Natural killer cell (primary cell): ENCODE measurements at places on chromosomes 16 and 17. TPM values are rescaled to one million over a fixed set of nuclear protein-coding genes. Genes with fewer than 3 reads are reported as not detected.
A peak's percentile ranks its signal among the peaks of the same experiment; 100 is the strongest.

The NKIRAS2 gene
- total RNA-seq = 19.3 TPM

The TBC1D3 gene
- total RNA-seq = not detected

The TMEM235 gene
- not detected for total RNA-seq

The CHST5 gene
- total RNA-seq = not detected

DNA sequence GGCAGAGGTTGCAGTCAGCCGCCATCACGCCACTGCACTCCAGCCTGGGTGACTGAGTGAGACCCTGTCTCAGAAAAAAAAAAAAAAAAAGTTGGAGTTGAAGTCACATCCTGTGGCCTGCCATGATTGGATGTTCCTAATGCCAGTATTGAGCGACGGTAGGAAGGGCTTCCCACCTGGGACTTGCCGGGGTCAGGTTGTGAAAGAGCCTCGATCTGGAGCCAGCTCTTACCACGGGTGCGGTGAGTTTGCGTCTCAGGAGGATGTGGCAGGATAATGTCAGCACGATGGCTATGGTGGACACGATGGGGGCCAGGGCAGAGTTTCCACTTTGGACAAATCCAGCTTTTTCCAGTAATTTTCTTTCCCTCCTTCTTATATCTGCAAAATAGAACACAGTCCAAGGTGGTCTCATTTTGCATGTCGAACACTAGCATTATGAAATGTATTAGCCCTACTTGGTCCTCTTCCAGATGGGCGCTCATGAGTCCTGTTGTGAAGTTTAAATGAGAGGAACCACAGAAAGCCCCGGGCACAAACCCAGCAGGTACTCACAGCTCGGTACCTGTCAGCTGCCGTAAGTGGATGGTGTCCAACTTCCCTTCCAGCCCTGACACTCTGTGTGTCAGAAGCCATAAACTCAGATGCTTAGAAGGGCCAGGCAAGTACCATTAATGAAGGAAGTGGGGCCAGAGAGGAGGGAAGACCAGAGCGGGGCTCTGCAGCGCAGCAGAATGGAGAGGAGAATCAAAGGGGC, 22.2 kb downstream of the ABCC12 start:
- H3K4me1 ChIP-seq = no peaks in the 10 kb centered on the region
- no peaks in the 10 kb centered on the region for H3K27me3 ChIP-seq
- DNase-seq = no peak
- H3K27ac ChIP-seq = no peak overlapping the region

DNA sequence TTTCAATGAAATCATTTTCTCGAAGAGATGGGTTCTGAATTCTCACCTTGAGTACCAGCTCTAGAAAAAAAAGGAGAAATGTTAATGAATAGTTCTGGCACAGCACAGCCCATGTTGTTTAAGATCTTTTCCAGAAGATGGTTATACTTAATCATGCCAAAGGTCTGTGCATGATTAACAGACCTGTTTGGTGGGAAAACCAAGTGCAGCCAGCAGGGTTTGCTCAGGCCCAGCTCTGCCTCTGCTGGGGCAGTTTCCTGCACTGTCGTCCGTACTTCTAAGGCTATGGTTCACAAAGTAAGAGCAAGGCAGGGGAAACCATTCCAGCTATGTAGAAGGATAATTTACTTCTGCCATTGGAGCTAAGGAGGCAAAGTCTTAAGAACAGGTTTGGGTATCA, 10.7 kb downstream of the ANKRD40 start:
- peaks cover 73% of the 10 kb centered on the region for H3K36me3 ChIP-seq
- H3K27me3 ChIP-seq = no peaks in the 10 kb centered on the region
- no peak overlapping the region for H3K27ac ChIP-seq
- H3K4me1 ChIP-seq = no peaks in the 10 kb centered on the region

- DNase-seq = no peak
- no peaks in the 10 kb centered on the region for H3K36me3 ChIP-seq
- peaks cover 33% of the 10 kb centered on the region for H3K4me1 ChIP-seq
- H3K27me3 ChIP-seq = peaks cover 60% of the 10 kb centered on the region
These were observed 1.5 kb downstream of the HOXB5 start for GRCh38 chr17:48592057-48592514.

- H3K27ac ChIP-seq = no peak overlapping the region
- no peaks in the 10 kb centered on the region for H3K27me3 ChIP-seq
- no peaks in the 10 kb centered on the region for H3K4me1 ChIP-seq
- peaks cover 40% of the 10 kb centered on the region for H3K36me3 ChIP-seq
- DNase-seq = peak; percentile 73
These were observed 30.1 kb downstream of the VAC14 start for GRCh38 chr16:70770626-70771552.
